ENCODE measurements at places on chromosomes 11 and 22.
A peak's percentile ranks its signal among the peaks of the same experiment; 100 is the strongest.

DNA sequence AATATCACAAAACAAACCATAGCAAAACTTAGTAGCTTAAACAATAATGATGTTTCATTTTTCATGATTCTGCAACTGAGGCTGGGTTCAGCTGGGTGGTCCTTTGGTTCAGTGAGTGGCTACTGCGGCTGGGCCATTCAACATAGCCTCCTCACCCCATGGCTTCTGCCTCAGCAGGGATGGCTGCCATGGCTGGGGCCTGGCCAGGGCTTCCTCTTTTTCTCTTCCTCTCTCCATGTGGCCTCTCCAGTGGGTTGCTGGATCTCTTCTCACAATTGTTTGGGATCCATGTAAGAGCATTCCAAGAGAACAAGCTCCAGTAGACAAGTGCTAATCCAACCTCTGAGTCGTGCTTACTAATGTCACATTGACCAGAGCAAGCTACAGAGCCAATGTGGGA lies 248.6 kb upstream of the PLET1 start:
- no peak for DNase-seq

- no peak for DNase-seq
Measured at GRCh38 chr11:44877571-44878497, 72.8 kb downstream of the TP53I11 start.

DNA sequence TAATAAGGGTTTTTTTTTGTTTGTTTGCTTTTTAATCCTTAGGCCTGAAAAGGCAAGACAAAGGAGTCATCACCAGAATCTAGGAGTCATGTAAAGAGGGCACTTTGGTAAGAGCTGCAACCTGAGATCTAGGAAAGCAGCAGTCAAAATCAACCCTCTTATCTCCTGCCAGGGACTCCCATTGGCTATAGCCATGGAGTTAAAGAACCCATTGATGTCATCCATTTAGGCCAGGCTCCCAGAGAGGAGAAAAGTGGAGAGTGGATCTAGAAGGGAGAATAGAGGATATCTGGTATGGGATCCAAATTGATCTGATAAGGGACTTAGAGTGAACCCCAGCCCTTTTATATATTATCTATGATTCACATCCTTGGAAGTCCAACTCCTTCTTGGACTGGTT lies 35.9 kb downstream of the ZNF215 start:
- no peak for DNase-seq

DNA sequence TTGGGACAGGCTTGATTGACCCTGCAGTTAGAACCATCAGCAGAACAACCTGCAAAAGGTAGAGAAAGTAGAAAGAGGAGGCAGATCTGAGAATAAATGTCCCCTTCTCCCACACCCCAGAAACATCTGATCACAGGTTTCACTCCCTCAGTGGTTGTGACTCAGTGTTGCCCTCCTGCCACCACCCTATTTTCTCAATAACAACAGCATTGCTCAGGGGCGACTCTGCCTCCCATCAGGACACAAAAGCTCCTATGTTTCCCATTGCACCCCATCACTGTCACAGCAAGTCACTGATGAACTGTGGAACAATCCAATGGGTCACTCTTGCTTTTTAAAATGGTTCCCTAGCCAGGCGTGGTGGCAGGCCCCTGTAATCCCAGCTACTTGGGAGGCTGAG lies 110.2 kb downstream of the RASSF10 start:
- no peak for DNase-seq

- DNase-seq = no peak
Measured at GRCh38 chr22:49583886-49584505, 243.7 kb downstream of the BRD1 start.

- no peak for DNase-seq
Measured at GRCh38 chr11:70471254-70471653, 72.9 kb downstream of the CTTN start.

DNA sequence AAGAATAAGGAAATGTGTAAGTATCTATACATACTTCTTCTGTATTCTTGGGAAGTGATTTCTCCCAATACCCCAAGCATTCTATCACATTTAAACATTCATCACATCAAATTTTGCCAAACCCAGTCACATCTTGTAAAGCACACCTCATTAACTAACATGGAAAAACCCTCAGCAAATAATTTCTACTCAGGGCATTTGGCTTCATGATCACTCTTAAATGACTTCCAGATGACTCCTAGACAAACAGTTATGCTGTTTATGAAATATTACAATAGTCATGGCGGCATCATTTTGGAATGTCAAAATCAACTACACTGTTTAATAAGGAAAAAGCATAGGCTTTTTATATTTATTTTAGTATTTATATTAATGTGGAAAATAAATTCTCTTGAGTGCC lies 47.3 kb upstream of the CCDC34 start:
- DNase-seq = peak; percentile 35
